ENCODE measurements at places on chromosomes 3 and 15. TPM values are rescaled to one million over a fixed set of nuclear protein-coding genes. Genes with fewer than 3 reads are reported as not detected.

PP2D1 gene
- not detected for total RNA-seq

- DNase-seq: no peak
These were observed 38.6 kb downstream of the ATP1B3 start for GRCh38 chr3:141915016-141915415.

DNA sequence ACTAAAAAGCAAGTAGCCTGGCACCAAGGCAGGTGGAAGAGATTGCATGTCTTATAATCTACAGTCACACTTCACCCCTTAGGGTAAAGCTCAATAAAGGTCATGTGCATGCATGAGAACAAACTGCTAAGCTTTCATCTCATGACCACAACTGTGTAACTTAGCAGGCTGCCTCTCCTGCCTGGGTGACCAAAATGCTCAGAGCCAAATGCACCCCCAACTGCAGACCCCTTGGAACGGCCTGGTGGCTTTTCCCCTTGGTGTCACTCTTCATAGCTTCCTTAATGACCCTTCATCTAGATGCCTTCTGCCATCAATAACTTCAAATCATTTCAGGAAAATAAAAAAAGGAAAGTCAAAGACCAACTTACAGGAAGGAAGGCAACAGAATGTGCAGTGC lies 88.1 kb downstream of the ADAMTS17 start:
- DNase-seq: peak; percentile 46

LSAMP gene
- total RNA-seq: 11.9 TPM

STAG1 gene
- total RNA-seq: 45.7 TPM

DNA sequence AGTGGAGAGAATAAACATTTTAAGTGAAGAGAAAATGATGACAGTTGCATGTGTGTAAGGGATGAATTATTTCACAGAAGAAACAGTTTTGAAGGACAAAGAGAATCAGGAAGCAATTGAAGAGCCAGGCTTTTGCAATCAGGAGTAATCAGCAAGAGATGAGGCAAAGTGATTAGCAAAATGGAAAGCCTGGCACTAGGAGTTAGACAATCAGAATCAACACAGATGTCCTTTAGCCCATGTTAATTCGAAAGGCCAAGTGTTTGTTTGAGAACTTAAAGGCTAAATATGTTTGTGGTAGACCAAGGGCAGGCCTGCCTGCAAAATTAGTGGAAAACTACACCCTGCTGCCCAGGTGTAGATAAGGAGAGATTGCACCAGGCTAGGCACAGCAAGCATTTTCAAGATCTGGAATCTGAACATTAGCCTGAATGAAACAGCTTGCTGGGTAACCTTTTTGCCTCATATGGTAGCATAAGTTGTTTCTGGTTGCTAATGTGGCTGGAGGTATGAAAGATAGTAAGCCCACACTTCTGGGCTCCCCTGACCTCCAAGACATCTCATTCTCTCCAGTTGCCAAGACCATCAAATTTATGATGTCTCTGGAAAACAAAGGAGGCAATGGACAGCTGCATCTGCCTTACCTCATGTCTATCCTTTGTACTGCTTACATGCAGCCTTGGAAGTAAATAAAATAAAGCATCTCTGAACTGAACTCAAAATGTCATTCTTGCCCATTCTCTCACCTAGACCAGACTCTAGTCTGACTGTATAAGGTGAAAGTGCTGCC lies 22.0 kb upstream of the LEKR1 start:
- no peak for DNase-seq

GRCh38 chr3:10242182-10243065 lies 5.8 kb upstream of the TATDN2 start:
- peak; percentile 71 for DNase-seq

DNA sequence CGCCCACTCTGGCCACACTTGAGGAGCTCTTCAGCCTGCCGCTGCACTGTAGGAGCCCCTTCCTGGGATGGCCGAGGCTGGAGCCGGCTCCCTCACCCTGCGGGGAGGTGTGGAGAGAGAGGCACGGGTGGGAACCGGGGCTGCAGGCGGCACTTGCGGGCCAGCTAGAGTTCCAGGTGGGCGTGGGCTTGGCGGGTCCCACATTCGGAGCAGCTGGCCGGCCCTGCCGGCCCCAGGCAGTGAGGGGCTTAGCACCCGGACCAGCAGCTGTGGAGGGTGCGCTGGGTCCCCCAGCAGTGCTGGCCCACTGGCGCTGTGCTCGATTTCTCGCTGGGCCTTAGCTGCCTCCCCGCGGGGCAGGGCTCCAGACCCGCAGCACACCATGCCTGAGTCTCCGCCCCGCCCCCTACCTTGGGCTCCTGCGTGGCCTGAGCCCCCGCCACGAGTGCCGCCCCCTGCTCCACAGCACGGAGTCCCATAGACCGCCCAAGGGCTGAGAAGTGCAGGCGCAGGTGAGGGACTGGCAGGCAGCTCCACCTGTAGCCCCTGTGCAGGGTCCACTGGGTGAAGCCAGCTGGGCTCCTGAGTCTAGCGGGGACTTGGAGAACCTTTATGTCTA lies 71.9 kb downstream of the IL12A start:
- DNase-seq: no peak

- DNase-seq: peak; percentile 54
These were observed 50.5 kb downstream of the HRH1 start for GRCh38 chr3:11204697-11205348.

- no peak for DNase-seq
These were observed 13.5 kb downstream of the SOX2 start for GRCh38 chr3:181725131-181725731.

GATM gene
- 27.2 TPM for total RNA-seq

GRCh38 chr15:27479296-27480140 lies 508.5 kb downstream of the GABRG3 start:
- no peak for DNase-seq

DNA sequence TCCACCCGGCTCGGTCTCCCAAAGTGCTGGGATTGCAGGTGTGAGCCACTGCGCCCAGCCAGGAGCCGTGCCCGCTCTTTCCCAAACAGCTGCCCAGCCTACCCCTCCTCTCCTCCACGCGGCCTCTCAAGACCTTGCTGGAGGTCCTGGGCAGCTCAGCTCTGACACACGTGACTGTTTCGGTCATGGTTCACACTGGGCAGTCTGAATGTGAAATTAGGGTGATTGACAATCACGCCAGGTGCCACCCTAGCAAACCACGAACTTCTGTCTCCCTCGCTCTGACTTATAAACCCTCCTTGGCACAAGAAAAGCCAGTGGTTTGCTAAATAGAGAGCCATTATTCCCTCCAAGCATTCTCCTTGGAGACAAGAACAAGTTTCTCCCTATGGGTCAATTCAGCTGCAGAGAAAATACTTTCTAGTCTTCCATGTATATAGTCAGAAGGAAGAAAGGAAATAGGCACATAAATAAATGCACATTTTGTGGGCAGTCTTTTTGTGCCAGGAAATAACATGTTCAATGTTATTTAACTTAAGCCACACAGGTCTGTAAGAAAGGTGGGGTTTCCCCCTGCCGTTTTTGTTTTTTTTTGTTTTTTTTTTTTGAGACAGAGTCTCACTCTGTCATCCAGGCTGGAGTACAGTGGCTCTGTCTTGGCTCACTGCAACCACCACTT lies 121.9 kb upstream of the MEF2A start:
- peak; percentile 78 for DNase-seq

DNA sequence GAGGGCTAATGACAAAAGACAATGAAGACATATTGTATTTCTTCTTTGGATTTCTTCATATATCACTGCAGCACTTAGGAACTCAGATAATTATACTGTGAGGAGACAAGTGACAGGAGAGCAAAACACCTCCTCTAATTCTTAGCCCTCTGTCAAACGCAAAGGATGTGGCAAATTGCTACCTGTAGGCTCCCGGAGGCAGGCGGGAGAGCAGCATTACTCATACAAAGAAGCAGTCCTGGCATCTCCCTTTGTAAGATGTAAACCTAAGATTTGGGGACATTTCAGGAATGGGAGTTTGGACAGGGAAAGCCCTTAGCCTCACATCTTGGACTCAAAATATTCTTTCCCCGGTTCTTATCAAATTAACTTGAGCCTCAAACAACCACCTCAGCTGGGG lies 460.8 kb downstream of the SOX2 start:
- DNase-seq: no peak

SRGAP3 gene
- 1.7 TPM for total RNA-seq

SCN5A gene
- total RNA-seq: 1.4 TPM

GRCh38 chr3:102180280-102180931 lies 254.4 kb upstream of the ZPLD1 start:
- DNase-seq: no peak

ROBO2 gene
- total RNA-seq: 1.4 TPM

- DNase-seq: peak; percentile 54
These were observed 68.8 kb upstream of the DLG1 start for GRCh38 chr3:197367081-197367780.

- no peak for DNase-seq
These were observed 177.0 kb downstream of the ZBBX start for GRCh38 chr3:167203062-167203461.

DNA sequence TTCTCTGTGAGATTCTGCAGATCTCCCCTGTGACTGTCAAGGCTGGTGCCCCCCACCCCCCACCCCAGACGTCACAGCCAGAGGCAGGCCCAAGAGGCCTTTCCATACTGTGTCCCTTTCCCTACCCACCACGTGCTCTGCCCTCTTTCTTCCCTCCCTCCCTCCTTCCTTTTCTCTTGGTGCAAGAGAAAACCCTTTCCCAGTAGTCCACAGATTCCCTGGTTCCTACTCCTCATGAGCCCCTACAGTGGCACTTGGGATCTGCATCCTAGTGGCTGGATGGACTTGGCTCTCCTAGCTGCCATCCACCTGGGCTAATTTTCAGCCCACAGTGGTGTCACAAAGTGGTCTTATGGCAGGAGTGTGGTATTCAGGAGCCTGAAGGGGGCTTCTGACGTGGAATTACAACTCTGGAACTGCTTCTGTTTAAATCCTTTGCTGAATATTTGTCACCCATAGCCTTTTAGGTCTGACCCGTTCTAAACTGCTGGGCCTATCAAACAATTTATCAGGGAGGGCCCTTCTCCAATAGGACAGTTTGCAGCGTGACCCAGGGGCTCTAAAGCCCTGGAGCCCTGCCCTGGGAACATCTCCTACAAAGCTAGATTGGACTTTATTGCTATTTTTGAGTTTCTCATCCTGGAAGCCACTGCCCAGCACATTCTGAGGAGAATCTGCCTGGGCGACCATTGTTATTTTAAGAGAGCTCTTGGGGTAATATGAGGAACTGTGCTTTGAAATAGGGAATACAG lies 35.3 kb downstream of the KLF13 start:
- DNase-seq: peak; percentile 20

DNA sequence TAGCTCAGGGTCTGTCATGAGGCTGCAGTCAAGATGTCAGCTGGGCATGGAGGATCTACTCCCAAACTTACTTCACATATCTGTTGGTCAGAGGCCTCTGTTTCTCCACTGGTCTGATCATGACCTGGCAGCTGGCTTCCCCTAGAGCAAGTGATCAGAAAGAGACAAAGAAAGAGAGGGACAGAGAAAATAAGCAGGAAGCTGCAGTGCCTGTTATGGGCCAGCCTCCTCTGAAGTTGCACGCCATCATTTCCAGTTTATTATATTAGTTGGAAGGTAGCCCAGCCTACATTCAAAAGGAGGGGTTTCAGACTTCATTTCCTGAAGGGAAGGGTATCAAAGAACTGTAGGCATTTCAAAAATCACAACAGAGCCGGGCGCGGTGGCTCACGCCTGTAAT lies 5.0 kb upstream of the RPP25 start:
- no peak for DNase-seq

DNA sequence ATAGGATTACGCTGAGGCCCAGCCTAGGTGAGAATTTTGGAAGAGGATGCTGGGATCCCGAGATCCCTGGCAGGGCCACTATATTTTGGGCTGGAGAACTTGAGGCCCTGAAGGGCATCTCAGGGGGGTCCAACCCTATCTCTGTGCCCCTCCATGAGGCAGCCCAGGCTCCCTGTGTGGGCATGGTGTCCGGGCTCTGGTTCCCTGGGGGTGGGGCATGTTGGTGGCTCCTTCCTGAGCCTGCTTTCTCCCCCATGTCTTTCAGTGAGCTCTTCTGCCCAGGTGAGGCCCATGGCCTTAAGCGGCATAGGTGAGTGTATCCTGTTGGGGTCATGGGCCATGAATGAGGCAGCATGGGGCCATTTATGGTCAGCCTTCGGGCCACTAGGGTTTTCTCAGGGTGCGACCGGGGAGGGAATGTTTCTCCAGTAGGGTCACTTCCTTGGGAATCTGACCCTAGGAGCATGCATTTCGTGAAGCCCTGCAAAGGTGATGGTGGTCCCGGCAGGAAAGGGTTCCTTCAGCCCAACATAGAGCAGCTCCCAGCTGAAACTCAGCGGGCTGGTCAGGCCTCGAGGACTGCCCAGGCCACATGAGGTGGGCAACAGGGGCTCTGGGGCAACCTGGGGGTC lies 191.3 kb downstream of the UBE3A start:
- peak; percentile 74 for DNase-seq

C3orf49 gene
- not detected for total RNA-seq

Data from posterior vena cava (tissue), 2 donors.